ENCODE measurements at places on chromosomes 13 and 19. TPM values are rescaled to one million over a fixed set of nuclear protein-coding genes. Genes with fewer than 3 reads are reported as not detected.

The CCDC169 gene
- 0.73 TPM for total RNA-seq

The RAB20 gene
- 33.4 TPM for total RNA-seq

The IL12RB1 gene
- 0.98 TPM for total RNA-seq

DNA sequence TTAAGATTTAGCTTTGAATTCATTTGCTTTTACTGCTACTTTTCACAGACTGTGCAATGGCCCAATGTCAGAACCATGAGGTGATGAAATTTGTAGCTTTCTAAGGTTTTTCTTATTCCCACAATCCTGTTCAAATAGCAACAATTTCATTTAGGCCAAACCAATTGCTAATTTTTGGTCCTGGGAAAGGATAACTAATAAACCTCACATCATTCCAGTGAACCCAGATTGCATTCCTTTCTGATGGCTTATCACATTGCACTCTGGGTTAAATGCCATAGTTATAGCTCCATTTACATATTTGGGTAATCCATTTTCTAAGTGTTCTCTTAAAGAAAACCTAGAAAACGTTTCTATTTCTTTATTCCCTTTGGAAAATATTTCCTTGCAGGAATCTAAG, 22.9 kb upstream of the POMP start:
- H3K4me3 ChIP-seq = no peak overlapping the region
- no peak for DNase-seq
- H3K27me3 ChIP-seq = no peaks in the 10 kb centered on the region
- H3K27ac ChIP-seq = no peak overlapping the region
- no peaks in the 10 kb centered on the region for H3K4me1 ChIP-seq

DNA sequence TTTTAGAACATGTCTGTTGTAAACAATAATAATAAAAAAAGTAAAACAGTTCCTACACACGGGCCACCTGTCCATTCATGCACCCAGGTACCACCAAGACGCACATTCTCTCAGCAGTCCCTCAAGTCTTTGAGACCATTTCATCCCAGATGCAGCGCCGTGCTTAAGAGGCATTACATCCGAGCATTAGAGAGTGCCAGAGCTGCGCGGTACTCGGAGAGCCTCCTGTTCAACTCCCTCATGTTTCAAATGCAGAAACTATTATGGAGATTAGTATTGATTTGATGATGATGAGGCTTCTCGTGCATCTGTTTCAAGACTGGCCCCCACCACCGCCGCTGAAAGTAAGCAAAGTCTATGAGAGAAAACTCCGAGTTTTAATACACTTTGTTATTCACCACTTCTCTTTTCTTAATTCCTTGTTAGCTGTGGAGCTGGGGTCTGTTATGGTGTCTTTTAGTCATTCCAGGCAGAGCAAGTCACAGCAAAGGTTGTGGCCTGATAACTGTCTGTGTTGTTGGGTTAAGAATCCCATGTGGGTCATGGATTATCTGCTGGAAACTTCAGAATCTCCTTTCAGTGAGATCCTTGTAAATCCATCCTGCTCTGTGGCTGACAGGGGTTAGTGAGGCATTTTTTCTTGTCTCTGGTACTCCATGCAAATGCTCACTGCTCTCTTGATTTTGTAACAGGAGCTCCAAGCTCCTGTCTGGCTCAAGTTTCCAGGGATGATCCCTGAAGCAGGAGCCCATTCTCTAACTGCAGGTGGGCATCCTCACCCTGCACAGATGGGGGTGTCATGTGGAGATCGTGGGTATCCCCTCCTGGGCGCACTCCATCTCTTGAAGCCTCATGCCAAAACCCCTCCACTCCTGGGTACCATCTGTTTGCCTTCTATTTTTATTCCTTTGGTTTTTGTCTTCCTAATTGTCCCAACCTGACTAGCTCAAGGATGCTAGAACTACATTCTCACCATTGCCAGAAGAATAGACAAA, 74.9 kb upstream of the MTIF3 start:
- no peak overlapping the region for H3K4me3 ChIP-seq
- no peaks in the 10 kb centered on the region for H3K36me3 ChIP-seq
- H3K27me3 ChIP-seq = peaks cover 9% of the 10 kb centered on the region
- no peaks in the 10 kb centered on the region for H3K4me1 ChIP-seq
- no peak overlapping the region for H3K27ac ChIP-seq

DNA sequence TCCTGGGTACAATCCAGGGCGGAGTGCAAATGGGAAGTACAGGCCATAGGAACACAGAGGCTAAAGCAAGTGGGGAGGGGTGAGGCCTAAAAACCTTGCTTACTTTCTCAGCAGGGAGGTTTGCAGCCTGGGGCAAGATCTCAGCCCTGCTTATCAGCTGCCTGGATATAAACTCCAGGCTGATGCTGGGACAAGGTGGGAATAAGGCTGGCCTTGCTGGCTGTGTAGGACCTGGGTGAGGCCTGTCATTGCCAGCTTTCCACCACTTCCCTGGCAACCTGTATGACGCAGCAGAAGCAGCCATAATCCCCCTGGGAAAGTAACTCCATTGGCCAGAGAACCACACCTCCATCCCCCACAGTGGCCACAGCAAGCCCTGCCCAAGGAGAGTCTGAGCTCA, 279.1 kb upstream of the ATXN8OS start:
- no peaks in the 10 kb centered on the region for H3K36me3 ChIP-seq
- H3K27me3 ChIP-seq = no peaks in the 10 kb centered on the region
- no peak overlapping the region for H3K4me3 ChIP-seq
- DNase-seq = no peak
- no peak overlapping the region for H3K27ac ChIP-seq
- H3K4me1 ChIP-seq = no peaks in the 10 kb centered on the region

DNA sequence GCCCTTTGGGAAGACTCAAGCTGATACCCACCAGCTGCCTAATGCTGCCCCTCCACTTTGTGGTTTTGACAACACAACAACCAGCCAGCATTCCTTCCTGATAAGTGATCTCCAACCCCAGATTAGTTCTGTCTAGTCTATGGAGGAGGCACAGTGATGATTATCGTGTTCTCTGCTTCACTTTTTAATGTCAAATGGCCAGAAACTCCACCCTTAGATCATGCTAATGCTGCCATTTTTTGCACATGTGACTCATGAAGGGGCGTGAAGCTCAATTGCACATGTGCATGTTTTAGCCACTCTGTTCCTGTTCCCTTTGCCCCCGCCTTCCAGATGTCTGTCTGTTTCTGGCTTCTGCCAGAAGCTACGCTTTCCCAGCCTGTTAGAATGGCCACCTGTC, 199.8 kb downstream of the COG6 start:
- H3K4me3 ChIP-seq = no peak overlapping the region
- no peaks in the 10 kb centered on the region for H3K36me3 ChIP-seq
- H3K4me1 ChIP-seq = no peaks in the 10 kb centered on the region
- no peaks in the 10 kb centered on the region for H3K27me3 ChIP-seq
- H3K27ac ChIP-seq = no peak overlapping the region

GRCh38 chr19:42283188-42284065, 14.4 kb downstream of the CIC start:
- H3K27me3 ChIP-seq = no peaks in the 10 kb centered on the region
- H3K4me3 ChIP-seq = peak overlapping the region; percentile 92
- H3K4me1 ChIP-seq = peaks cover 39% of the 10 kb centered on the region

DNA sequence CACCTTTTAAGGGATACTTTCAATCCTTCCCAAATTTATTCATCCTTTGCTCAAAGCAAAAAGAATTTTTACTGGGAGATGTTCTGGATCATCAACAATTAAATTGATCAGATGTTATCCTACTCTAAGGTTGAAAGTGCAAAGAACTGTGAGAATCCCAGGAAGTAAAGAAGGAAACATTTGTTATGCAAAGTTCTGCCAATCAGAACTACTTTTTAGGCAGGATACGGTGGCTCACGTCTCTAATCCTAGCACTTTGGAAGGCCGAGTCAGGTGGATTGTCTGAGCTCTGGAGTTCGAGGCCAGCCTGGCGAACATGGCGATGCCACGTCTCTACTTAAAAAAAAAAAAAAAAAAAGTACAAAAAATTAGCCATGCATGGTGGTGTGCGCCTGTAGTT, 882.3 kb downstream of the DIAPH3 start:
- no peak overlapping the region for H3K4me3 ChIP-seq
- no peaks in the 10 kb centered on the region for H3K36me3 ChIP-seq
- no peak overlapping the region for H3K27ac ChIP-seq

GRCh38 chr13:113964251-113964995, 9.5 kb downstream of the C13orf46 start:
- no peak overlapping the region for H3K27ac ChIP-seq
- no peak for DNase-seq
- no peaks in the 10 kb centered on the region for H3K27me3 ChIP-seq
- H3K4me3 ChIP-seq = no peak overlapping the region

DNA sequence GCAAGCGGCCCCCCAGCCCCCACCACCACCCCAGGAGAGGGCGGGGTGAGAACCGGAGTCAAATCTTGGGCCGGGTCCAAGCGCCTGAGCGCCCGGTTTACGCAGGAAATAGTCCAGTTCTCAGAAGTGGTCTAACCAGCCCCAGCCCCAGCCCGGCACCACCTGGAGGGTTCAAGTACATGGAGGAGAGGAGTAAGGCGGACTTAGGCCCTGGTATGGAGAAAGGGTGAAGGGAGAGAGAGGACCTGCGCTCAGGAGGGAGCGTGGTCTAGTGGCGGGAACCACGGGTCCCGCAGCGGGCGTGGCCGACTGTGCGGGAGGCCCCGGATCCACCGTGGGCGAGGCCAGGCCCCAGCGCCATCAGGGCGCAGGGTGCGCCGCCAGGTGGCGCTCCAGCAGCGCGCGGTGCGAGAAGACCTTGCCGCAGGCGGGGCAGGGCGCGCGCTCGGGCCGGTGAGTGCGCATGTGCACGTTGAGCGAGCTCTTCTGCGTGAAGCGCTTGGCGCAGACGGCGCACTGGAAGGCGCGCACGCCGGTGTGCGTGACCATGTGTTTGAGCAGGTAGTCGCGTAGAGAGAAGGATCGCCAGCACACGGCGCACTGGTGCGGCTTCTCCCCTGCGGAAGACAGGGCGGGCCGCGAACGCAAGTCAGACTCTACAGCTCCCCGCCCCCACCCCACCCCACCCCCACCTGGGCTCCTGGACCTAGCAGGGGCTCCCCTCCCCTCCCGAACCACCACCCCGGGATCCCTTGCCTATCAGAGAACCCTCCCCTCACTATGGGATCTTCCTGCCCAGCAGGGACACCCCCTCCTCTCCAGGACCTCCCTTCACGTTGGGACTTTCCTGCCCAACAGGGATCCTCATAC, 2.1 kb upstream of the SLC27A5 start:
- DNase-seq = peak; percentile 91
- H3K27ac ChIP-seq = peak overlapping the region; percentile 85
- H3K4me3 ChIP-seq = peak overlapping the region; percentile 70
- peaks cover 9% of the 10 kb centered on the region for H3K4me1 ChIP-seq
- no peaks in the 10 kb centered on the region for H3K27me3 ChIP-seq

GRCh38 chr13:65540175-65540574, 1690.0 kb downstream of the PCDH9 start:
- H3K4me1 ChIP-seq = no peaks in the 10 kb centered on the region
- H3K4me3 ChIP-seq = no peak overlapping the region
- no peak for DNase-seq
- no peaks in the 10 kb centered on the region for H3K36me3 ChIP-seq

GRCh38 chr13:60397704-60398378, 821 bp downstream of the TDRD3 start:
- H3K36me3 ChIP-seq = no peaks in the 10 kb centered on the region
- H3K4me3 ChIP-seq = peak overlapping the region; percentile 73
- no peaks in the 10 kb centered on the region for H3K4me1 ChIP-seq
- no peaks in the 10 kb centered on the region for H3K27me3 ChIP-seq

- no peak for DNase-seq
- peak overlapping the region; percentile 87 for H3K27ac ChIP-seq
- no peaks in the 10 kb centered on the region for H3K27me3 ChIP-seq
- H3K4me1 ChIP-seq = peaks cover 40% of the 10 kb centered on the region
- H3K36me3 ChIP-seq = no peaks in the 10 kb centered on the region
- peak overlapping the region; percentile 86 for H3K4me3 ChIP-seq
These were observed 518 bp upstream of the PLPP2 start for GRCh38 chr19:291561-292280.

DNA sequence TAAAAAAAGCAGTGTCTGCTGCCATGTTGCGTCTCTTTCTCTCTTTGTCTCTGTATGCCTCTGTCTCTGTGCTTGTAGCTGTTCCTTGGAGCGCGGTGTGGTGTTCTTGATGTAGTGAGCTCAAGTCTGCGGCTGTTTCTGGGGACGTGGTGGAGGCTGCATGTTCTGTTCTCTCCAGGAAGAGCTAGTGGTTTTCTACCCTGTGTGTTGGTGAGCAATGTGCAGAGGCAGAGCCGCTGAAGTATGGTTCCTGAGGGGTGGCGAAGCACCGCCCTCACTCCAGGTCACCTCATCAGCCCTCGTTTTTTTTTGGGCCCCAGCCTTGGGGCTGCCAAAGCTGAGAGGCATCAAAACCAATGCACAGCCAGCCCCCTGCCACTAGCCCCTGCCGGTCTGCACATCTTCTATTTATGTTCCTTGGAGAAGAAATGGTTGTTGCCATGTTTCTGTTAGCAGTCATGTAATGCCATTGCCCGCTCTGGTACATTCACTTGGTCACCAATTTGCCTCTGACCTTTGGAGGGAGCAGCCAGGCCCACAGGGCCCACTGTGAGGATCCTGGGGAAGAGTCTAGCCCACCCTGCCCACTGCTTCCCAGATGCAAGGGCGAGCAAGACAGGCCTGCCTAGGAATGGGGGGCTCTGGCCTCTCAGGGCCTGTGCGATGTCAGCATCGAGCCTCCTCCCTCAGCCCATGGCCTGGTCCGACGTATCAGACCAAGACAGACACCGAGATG, 7.2 kb downstream of the HNRNPL start:
- no peaks in the 10 kb centered on the region for H3K27me3 ChIP-seq
- H3K4me1 ChIP-seq = peaks cover 6% of the 10 kb centered on the region
- no peak overlapping the region for H3K4me3 ChIP-seq
- H3K27ac ChIP-seq = peak overlapping the region; percentile 36
- no peak for DNase-seq
- peaks cover 29% of the 10 kb centered on the region for H3K36me3 ChIP-seq

- H3K27me3 ChIP-seq = no peaks in the 10 kb centered on the region
- no peak overlapping the region for H3K27ac ChIP-seq
- DNase-seq = no peak
- no peaks in the 10 kb centered on the region for H3K36me3 ChIP-seq
These were observed 38.2 kb downstream of the PDCD5 start for GRCh38 chr19:32619051-32619685.

DNA sequence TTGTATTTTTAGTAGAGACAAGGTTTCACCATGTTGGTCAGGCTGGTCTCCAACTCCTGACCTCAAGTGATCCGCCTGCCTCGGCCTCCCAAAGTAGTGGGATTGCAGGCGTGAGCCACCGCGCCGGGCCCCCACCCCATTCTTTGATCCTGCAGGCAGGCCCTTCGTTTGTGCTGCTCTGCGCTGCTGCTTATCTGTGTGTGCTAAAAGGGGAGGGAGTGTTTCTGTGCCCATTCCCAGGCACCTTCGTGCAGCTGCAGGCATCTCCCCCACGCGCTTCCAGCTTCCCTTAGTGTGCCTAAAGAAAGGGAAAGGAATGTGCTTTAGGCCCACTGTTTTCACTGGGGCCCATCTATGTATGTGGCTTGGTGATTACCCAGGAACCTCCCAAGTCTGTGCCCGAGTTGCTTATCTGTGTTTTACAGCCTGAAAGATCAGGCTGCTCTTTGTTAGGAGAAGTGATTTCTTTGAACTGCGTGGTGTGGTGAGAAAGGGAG, 27.2 kb downstream of the EPN1 start:
- no peaks in the 10 kb centered on the region for H3K4me1 ChIP-seq
- H3K27ac ChIP-seq = no peak overlapping the region
- H3K4me3 ChIP-seq = no peak overlapping the region
- no peak for DNase-seq
- H3K27me3 ChIP-seq = no peaks in the 10 kb centered on the region
